ENCODE measurements at places on chromosomes 12 and 14.

- DNase-seq: peak; percentile 39
These were observed 59.8 kb upstream of the C12orf71 start for GRCh38 chr12:27142101-27142721.

DNA sequence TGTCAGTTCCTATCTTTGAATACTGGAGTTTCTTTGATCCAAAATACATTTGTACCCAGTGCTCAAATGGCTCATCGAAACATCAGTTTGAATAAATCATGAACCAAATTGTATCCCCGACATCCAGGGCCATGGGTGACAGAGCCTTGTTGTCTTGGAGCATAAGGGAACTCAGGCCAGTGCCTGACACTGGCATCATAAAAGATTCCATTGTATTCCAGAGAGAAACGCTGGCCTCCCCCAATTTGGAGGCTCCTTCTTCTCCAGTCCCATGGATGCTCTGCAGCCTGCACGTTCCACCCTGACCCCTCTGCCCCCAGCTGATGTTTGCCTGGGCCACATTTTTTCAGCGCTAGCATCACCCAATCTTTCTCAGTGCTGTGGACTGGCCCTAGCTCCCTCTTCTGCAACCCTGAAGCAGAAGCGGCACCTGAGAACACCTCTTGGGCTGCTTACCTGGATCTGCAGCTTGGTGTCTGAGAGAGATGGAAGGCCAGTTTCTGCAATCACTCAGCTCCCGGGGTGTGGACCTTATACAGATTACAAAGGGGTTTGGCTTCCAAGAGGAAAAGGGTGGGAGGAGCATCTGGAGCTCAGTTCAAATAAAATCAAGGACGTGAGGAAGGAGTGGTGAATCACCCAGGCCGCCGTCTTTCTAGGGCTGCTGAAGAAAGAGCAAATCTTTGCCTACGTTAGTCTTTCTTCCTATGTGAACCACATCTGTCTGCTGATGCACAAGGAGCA is at the start of gene RNASE1:
Gene RNASE1 (minus strand): TSS at position 504 of the 744 bp plus-strand sequence. CDS start 776 bp downstream, outside the sequence.
- no peak for DNase-seq

GRCh38 chr14:54867011-54867410 is 35.6 kb downstream of the GCH1 start:
- no peak for DNase-seq

GRCh38 chr12:89864411-89864810 is 155.8 kb upstream of the ATP2B1 start:
- DNase-seq: no peak

DNA sequence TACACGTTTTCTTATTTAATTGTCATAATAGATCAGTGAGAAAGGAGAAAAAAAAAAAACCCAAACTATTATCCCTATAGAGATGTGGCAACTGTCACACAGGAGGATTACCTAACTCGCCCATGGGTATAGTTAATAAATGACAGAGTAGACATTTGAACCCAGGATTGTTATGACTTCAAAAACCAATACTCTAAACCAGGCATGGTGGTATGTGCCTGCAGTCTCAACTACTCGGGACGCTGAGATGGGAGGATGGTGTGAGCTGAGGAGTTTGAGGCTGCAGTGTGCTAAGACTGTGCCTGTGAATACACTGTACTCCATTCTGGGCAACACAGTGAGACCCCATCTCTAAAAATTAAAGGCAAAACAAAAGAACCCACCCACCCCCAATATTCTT is 114.5 kb downstream of the DENND5B start:
- no peak for DNase-seq

- DNase-seq: no peak
These were observed 58.3 kb downstream of the ANAPC7 start for GRCh38 chr12:110345176-110345661.

GRCh38 chr12:113612076-113612728 is 140.5 kb upstream of the LHX5 start:
- DNase-seq: no peak

DNA sequence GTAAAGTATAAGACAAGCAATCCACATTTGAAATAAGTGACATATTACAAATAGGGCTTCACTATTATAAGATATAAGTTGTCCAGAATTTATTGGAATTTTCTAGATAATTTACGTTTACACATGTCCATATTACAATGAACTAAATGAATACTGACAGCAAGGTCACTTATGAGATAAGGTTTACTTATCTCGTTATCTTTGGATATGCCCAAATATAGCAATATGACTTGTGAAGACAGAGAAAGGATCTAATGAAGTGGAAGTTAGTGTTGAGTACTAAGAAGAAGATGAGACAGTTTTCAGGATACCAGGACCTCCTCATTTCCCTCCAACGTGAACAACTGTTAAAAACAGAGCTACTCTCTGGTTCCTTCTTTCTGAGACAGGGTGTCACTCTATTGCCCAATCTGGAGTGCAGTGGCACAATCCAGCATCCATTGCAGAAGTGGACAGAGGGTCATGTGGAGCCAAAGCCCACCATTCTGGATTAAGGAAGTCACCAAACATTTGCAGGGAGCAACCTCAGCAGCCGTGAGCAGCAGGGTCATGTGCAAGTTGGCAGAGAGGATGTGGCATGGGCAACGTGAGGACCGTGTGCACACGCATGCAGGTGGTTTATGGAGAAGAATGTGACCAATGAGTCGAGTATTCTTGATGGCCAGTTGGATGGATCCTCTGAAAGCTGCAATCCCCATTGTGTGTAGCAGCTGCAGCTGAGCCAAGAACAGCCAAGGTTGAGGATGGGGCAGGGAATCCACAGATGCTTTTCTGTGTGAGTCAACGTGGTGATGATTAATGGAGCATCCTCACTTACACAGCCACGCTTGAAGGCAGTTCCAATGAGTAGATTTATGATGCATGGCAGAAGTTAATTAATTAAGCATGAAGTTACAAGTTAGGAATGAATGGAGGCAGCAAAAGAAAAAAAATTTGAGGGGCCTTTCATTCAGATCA is 111.0 kb downstream of the BICD1 start:
- DNase-seq: no peak

- no peak for DNase-seq
These were observed 165.1 kb upstream of the LMNTD1 start for GRCh38 chr12:25718081-25718731.

Measured in activated CD4-positive, alpha-beta T cell treated with anti-CD3 and anti-CD28 coated beads for 4 hours (primary cell).